Naive B cell (primary cell): ENCODE measurements at places on chromosomes 3 and 15. TPM values are rescaled to one million over a fixed set of nuclear protein-coding genes. Genes with fewer than 3 reads are reported as not detected.

GRCh38 chr3:152797751-152798432 is 37.0 kb upstream of the P2RY1 start:
- H3K4me3 ChIP-seq, result no peak overlapping the region
- no peak overlapping the region for H3K27ac ChIP-seq
- no peaks in the 10 kb centered on the region for H3K36me3 ChIP-seq
- H3K27me3 ChIP-seq, result no peaks in the 10 kb centered on the region
- no peak for DNase-seq

DNA sequence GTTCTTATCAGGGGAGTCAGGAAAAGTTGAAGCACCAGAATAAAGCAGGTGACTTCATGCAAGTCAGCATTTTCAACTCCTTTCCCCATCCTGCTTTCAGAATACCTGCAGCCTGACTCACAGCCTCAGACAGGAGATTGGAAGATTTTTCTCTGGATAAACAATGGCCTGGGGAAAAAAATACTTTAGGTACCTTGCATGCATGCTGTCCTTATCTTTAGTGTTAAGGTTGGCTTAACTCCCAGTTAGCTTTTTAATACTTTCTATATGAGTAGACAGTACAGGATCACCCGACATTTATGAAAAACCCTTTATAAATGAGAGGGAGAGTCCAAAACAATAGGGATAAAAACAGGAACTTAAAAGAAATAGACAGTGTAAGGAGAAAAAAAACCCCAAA is 53.6 kb downstream of the PAK2 start:
- peaks cover 15% of the 10 kb centered on the region for H3K36me3 ChIP-seq
- no peak for DNase-seq
- H3K27me3 ChIP-seq, result no peaks in the 10 kb centered on the region

PRR23E gene
- not detected for polyA plus RNA-seq

DNA sequence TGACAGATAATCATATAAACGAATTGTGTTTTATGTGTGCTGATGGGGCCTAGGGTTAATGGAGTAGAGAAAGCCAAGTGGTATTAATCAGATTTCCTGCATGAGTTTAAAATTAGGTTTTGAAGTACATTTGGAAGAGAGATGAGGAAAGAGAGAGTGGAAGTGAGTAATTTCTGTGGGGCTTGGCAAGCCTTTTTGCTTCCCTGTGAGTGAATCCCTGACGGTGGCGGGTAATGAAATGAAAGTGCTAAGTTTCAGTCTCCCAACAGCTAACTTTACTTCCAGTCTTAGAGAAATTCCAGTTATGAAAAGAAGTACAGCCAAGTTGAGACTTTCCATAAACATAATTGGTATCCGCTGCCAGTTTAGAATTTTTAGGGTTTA is 139.4 kb downstream of the BBX start:
- no peak for DNase-seq
- no peak overlapping the region for H3K4me3 ChIP-seq
- no peaks in the 10 kb centered on the region for H3K36me3 ChIP-seq
- no peaks in the 10 kb centered on the region for H3K27me3 ChIP-seq
- peaks cover 22% of the 10 kb centered on the region for H3K4me1 ChIP-seq

CTXN2 gene
- not detected for polyA plus RNA-seq
